ENCODE measurements at places on chromosomes 5 and 9.

- DNase-seq: no peak
These were observed 62.3 kb downstream of the SPATA31C2 start for GRCh38 chr9:88075966-88076285.

GRCh38 chr5:19891658-19892057 is 96.3 kb downstream of the CDH18 start:
- no peak for DNase-seq

GRCh38 chr5:61232490-61233050 is 70.3 kb upstream of the SMIM15 start:
- DNase-seq: no peak

DNA sequence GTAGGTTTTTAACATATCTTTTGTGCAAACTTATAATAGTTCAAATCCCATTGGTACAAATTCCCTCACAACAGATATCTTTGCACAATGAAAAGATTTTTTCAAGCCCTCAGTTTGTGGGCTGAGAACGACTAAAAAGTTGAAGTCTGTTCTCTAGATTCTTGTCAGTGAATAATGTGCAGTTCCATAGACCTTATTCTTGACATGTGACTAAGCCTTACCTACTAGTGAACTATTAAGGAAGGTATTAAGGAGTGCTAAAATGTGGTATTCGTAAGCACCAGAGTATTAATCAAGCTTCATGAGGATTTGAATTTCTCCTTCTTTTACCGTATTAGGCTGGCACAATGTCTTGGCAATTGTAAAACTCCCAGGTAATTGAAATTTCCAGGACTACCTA is 205.6 kb upstream of the DMRTA1 start:
- no peak for DNase-seq

- DNase-seq: no peak
These were observed 41.7 kb upstream of the GLDC start for GRCh38 chr9:6687180-6687579.

GRCh38 chr9:133360400-133361393 is 4.3 kb downstream of the SURF2 start:
- no peak for DNase-seq

- DNase-seq: no peak
These were observed 5.3 kb upstream of the ERAP2 start for GRCh38 chr5:96871027-96871399.

- DNase-seq: no peak
These were observed 44.5 kb downstream of the CAMSAP1 start for GRCh38 chr9:135862809-135863208.

DNA sequence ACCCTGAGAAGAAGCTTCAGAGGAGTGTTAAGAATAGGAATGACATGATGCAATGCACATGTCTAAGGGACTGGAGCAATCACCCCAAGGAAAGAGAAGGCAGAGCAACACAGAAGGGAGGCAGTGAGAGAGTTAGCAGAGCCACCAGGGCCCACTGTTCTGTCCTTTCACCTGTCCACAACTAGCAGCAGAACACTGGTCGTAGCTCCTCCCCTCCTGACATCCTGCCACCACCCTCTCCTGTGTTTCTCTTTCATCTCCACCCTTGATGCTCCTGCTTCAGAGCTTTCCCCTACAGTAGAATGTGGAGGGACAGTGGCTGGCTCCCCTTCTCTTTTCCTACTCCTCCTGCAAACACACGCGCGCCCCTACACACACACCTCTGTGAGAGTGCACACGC is 483.4 kb upstream of the KIF2A start:
- DNase-seq: no peak

DNA sequence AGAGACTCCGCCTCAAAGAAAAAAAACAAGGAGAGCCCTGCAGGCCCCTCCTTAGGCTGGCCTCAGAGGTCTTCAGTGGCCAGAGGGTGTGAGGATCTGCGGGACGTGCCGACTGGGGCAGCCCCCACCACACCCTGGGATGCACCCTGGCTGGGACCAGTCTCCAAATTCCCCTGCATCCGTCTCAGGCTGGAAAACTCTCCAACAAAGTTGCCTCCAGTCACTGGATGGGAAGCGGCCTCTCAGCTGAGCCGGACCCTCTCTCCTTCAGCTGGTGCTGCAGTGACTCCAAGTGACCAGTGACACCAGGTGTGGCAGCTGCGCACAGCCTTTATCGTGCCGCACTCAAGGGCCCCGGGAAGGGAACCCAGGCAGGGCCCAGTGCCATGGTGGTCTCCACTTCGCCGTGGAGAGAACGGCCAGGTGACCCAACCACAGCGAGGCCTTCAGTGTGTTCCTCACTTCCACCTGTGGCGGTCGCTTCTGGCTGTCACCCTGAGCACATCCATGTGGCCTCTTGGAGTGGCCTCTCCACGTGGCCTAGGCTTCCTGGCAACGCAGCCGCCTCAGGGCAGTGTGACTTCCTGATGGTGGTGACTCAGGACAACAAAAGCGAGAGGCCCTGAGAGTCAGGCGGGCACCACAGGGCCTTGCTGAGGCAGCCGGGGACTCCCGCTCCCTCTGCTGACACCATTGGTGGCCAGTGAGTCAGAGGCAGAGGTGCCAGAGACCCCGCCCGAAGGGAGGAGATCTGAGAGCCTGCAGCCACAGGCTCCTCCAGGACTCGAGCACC is 19.3 kb upstream of the CAMSAP1 start:
- DNase-seq: peak; percentile 48

DNA sequence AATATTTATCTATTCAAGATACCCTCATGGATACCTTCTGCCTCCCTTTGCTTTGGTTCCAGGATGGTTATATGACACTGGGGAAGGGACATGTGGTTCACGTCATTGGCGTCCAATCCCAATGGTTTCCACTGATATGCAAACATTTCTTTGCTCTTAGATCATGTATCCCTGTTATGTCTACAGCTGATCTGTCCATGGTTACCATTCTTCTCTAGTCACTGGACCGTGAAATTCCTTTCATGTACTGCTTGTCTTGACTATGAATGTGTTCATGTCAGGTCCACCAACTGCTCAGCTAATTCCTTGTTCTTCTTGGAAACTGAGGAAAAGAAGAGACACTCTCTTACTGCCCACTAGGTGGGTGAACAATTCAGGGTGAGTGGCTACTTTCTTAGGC is 391.1 kb upstream of the ZNF608 start:
- DNase-seq: no peak

GRCh38 chr5:180105827-180106312 is 34.3 kb upstream of the RNF130 start:
- DNase-seq: no peak

GRCh38 chr5:108983461-108984092 is 235.9 kb downstream of the FER start:
- DNase-seq: peak; percentile 1

- DNase-seq: peak; percentile 4
These were observed 12.4 kb downstream of the DNAJB5 start for GRCh38 chr9:35001803-35002502.

DNA sequence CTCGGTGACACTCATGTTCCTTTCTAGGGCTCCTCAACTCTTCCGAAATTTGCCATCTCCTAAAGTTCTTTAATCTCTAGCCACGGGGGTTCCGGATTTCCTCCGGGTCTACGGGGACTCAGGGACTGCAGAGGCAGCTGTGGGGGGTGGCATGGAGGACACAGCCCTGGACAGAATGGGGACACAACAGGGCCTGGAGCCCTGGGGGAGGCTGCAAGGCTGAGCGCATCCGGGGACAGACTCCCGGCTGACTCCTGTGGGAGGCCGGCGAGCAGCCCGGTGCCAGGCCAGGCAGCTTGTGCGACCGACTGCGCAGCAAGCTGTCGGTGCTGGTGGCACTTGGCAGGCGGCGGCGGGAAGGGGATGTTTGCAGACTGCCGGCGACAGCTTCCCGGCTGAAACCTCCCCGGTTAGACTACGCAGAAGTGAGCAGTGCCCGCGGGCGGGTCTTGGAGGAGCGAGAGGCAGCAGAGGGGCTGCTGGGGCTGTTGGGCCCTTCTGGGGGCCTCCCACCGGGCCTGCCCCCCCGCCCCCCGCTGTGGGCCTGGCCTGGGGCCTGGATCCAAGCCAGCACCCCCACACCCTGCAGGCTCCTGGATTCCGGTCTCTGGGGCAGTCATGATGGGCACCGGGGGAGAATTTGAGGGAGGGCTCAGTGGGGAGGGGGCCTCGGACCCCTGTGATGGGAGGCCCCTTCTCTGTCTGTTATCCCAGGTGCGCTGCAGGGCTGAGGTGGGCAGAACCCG is 28.7 kb upstream of the UBAC1 start:
- DNase-seq: no peak

- no peak for DNase-seq
These were observed 41.3 kb downstream of the RECK start for GRCh38 chr9:36078051-36078450.

DNA sequence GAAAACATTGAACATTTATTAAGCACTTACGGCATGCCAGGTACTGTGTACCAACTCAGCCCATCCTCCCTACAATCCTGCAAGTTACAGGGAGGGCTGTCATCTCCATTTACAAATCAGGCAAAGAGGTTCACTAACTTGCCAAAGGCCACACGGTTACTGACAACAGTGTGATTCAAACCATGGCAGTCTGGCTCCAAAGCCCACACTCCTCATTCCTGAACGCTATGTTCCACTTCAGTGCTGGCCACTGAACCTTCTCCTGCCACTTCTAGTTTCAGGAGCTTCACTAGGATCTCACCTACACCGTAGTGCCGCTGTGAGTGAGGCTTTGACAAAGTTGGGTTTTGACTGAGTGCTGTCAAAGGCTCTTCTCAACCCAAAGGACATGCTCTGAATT is 7.2 kb upstream of the LIFR start:
- no peak for DNase-seq

DNA sequence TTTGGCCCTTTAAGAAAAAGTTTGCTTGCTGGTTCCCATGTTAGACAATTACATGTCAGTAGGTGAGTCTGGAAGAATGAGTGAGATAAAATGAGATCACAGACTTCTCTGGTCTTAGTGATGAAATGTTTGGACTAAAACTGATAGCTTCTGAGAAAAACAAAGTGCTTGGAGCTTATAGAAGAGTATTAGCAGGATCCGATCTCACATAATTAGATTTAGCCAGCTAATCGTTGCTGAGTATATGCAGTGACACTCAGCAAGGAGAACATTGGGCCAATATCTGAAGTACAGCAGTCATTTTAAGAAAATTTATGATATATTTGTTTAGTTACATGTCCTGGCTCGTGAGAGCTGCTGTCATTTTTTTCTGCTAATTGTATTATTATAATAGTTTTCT is 135.8 kb downstream of the SNCAIP start:
- no peak for DNase-seq

DNA sequence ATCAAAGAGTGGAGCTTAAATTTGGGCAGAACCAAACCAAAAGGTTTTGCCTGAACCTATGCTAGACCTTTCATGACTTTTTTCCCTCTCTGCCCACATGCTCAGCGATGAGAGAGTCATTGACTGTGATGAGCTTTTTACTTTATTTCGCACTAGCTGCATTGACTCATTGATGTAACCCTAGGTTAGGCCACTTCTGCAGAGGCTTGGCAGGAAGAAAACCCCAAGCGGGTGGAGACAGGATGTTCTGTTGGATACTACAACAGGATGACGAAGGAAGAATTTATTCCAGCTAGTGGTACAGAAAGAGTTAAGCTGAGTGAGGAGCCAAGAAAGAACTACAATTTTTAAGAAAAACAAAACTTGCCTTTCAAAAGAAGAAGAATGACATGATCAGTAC is 18.4 kb downstream of the AGXT2 start:
- DNase-seq: no peak

- DNase-seq: peak; percentile 35
These were observed 108.4 kb downstream of the PSD2 start for GRCh38 chr5:139903795-139904565.

DNA sequence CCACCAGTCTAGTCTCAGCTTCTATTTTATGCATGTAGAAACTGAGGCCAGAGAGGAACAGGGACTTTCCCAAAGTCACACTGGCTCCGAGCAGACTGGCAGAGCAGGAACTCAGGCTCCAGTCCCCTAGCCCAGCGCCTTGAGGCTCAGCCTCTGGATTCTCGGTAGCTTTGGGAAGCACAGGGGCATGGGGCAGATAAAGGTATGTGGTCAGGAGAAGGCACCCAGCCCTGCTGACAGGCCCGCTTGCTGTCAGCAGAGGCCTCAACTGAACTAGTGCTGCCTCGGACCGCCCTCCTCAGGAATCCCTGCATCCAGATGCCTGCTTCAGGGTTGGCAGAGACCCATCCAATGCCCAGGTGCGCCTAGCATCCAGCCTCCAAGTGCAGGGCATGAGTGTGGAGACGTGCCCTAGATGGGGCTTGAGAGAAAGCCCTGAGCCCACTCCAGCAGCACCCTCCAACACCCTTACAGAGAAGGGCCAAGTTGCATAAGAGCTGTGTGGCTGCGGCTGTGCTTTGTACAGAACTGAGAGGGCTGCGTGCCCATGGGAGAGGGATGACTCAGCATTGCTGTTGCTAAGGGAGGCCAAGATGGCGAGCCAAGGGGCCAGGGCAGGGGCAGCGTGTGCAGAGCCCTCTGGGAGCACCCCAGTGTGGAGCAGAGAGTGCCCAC is 168.6 kb downstream of the MACROH2A1 start:
- DNase-seq: no peak

DNA sequence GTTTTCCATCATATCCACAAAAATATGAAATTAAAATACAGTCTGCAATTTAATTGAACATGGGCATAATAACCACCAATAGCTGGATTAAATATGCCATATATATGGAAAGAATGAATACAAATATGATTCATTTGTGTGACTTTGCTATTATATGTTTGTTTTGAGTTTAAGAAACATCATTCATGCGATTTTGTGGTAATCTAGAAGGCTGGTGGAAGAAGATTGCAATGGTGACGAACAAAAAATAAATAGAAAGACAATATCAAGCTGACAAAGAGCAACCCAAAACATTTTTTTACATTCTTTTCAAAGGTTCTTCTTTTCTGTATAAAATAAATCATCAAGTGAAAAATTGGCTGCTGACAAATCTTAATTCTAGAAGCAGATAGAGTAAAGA is 610.0 kb downstream of the MAT2B start:
- DNase-seq: no peak

Measured in hepatic stellate cell (primary cell).